Suprapubic skin (tissue), 4 donors: ENCODE measurements at places on chromosomes 5 and 9. TPM values are rescaled to one million over a fixed set of nuclear protein-coding genes. Genes with fewer than 3 reads are reported as not detected.

- DNase-seq: no peak
- no peaks in the 10 kb centered on the region for H3K36me3 ChIP-seq
- no peak overlapping the region for H3K4me3 ChIP-seq
- H3K27ac ChIP-seq: no peak overlapping the region
Observed at GRCh38 chr5:175862131-175863012, 9.0 kb upstream of the CPLX2 start.

- H3K4me3 ChIP-seq: no peak overlapping the region
- no peak overlapping the region for H3K27ac ChIP-seq
- no peaks in the 10 kb centered on the region for H3K36me3 ChIP-seq
- no peaks in the 10 kb centered on the region for H3K4me1 ChIP-seq
- DNase-seq: no peak
Observed at GRCh38 chr9:110293248-110293647, 36.9 kb upstream of the TXN start.

The FAM81B gene
- total RNA-seq: not detected

The PCDHGB2 gene
- 2.9 TPM for total RNA-seq

- H3K27me3 ChIP-seq: no peaks in the 10 kb centered on the region
- no peaks in the 10 kb centered on the region for H3K36me3 ChIP-seq
- H3K4me1 ChIP-seq: no peaks in the 10 kb centered on the region
Observed at GRCh38 chr5:143673676-143674468, 138.1 kb upstream of the HMHB1 start.

The BASP1 gene
- 31.9 TPM for total RNA-seq

- H3K27ac ChIP-seq: no peak overlapping the region
- DNase-seq: no peak
- H3K36me3 ChIP-seq: no peaks in the 10 kb centered on the region
- H3K4me3 ChIP-seq: no peak overlapping the region
Observed at GRCh38 chr5:154236-154635, 37.1 kb upstream of the LRRC14B start.

GRCh38 chr9:81671880-81672280, 17.5 kb downstream of the TLE1 start:
- no peaks in the 10 kb centered on the region for H3K27me3 ChIP-seq
- DNase-seq: no peak
- peaks cover 11% of the 10 kb centered on the region for H3K36me3 ChIP-seq
- H3K27ac ChIP-seq: no peak overlapping the region

GRCh38 chr9:33795281-33795680, at the start of gene PRSS3:
TSS of gene PRSS3 (plus strand) at chr9:33795561. CDS start at chr9:33795574, 13 bp downstream.
- H3K4me3 ChIP-seq: no peak within 1 kb of the TSS
- H3K27me3 ChIP-seq: no peaks in the 10 kb centered on the region
- H3K27ac ChIP-seq: no peak within 1 kb of the TSS
- DNase-seq: no peak
- peaks cover 6% of the 10 kb centered on the region for H3K4me1 ChIP-seq

GRCh38 chr5:168153263-168153875, 138.1 kb upstream of the WWC1 start:
- no peak overlapping the region for H3K4me3 ChIP-seq
- no peak overlapping the region for H3K27ac ChIP-seq
- no peaks in the 10 kb centered on the region for H3K4me1 ChIP-seq

GRCh38 chr9:89436963-89437625, 60.8 kb downstream of the SEMA4D start:
- H3K27me3 ChIP-seq: no peaks in the 10 kb centered on the region
- H3K36me3 ChIP-seq: no peaks in the 10 kb centered on the region
- peak overlapping the region; percentile 69 for H3K27ac ChIP-seq
- H3K4me3 ChIP-seq: no peak overlapping the region
- DNase-seq: no peak

DNA sequence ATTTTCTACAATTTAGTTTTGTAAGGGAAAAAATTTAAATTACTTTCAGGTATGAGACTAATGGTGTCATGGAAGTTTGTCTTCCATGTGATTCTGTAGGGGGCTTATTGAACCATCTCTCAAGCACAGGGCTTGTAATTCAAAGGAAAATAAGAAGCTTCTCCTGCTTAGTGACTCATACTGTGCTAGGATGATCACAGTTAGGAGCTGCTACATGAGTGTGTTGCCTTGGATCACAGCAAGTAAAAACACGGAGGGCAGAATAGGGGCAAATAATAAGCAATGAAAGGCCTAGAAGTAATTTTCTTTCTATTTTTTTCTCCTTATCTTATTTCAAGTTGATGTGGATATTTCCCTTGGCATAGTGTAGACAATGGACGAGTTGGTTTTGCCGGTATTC, 28.9 kb downstream of the TMEM167A start:
- H3K27me3 ChIP-seq: no peaks in the 10 kb centered on the region
- DNase-seq: no peak
- no peak overlapping the region for H3K4me3 ChIP-seq
- H3K36me3 ChIP-seq: peaks cover 10% of the 10 kb centered on the region
- H3K27ac ChIP-seq: no peak overlapping the region

GRCh38 chr9:80952363-80952922, 736.9 kb downstream of the TLE1 start:
- peaks cover 4% of the 10 kb centered on the region for H3K4me1 ChIP-seq
- H3K4me3 ChIP-seq: no peak overlapping the region
- no peaks in the 10 kb centered on the region for H3K36me3 ChIP-seq
- H3K27ac ChIP-seq: no peak overlapping the region
